ENCODE measurements at places on chromosomes 5 and 9.
A peak's percentile ranks its signal among the peaks of the same experiment; 100 is the strongest.

DNA sequence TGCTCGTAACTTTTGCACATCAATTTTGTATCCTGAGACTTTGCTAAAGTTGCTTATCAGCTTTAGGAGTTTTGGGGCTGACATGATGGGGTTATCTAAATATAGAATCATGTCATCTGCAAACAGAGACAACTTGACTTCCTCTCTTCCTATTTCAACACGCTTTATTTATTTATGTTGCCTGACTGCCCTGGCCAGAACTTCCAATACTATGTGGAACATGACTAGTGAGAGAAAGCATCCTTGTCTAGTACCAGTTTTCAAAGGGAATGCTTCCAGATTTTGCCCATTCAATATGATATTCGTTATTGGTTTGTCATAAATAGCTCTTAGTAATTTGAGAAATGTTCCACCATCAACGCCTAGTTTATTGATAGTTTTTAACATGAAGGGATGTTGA, 65.4 kb upstream of the CDH12 start:
- no peak for DNase-seq

DNA sequence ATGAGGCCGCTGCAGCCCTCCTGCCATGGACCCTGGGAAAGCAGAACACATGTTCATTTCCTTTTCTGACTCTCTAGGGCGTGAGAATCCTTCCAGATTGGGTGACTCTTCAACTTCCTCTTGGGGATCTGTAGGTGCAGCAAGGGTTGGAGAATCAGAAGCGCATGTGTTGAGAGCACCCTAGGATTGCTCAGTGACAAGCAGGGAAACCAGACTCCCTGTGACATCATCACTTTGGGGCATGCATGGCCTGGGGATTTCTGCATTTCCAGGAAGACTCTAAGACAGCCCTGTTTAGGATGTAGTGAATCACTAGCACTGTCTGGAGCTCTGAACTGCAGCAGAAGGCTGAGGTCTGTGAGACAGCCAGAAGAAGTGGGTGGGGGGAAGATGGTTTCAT, 15.1 kb upstream of the LCP2 start:
- no peak for DNase-seq

- DNase-seq = no peak
These were observed 86.7 kb downstream of the INSYN2B start for GRCh38 chr5:169893571-169893970.

- DNase-seq = no peak
These were observed 150.4 kb downstream of the FSTL4 start for GRCh38 chr5:133461796-133462516.

GRCh38 chr9:79233542-79233941, 338.2 kb upstream of the TLE4 start:
- peak; percentile 69 for DNase-seq

All from D341Med (cell line).